Activated CD4-positive, alpha-beta T cell treated with anti-CD3 and anti-CD28 coated beads, Interleukin-2, amount 50 U/mL, for 1 hour (primary cell): ENCODE measurements at places on chromosomes 12 and 14.
A peak's percentile ranks its signal among the peaks of the same experiment; 100 is the strongest.

DNA sequence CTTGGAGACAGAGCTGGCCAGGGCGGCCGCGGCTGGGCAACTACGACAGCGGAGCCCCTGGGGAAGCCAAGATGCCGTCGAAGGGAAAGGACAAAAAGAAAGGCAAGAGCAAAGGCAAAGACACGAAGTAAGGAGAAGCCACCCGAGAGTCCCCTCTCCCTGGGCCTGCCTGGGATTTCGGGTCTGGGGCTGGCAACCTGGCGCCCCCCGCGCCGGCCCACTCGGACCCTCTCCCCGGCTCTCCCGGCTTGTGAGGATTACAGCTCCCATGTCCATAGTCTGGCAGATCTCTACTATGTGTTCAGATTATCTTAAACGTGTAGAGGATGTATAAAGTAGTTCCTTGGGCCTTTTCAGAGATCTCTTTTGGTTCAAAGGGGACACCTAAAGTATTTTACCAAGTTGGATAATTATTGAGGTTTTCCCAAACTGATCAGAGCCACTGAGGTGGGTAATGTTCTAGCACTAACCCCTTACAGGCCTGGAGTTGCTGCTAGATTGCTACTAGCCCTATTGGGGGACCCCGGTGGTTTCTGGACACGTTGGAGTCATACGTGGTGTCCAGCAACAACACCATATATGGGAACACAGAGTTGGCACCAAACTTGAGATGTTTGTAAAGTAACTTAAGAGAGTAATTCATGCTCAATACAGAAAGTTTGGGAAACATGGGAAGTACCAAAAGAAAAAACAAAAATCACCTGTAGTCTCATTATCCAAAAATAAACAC, 424 bp downstream of the BBOF1 start:
- DNase-seq: no peak

DNA sequence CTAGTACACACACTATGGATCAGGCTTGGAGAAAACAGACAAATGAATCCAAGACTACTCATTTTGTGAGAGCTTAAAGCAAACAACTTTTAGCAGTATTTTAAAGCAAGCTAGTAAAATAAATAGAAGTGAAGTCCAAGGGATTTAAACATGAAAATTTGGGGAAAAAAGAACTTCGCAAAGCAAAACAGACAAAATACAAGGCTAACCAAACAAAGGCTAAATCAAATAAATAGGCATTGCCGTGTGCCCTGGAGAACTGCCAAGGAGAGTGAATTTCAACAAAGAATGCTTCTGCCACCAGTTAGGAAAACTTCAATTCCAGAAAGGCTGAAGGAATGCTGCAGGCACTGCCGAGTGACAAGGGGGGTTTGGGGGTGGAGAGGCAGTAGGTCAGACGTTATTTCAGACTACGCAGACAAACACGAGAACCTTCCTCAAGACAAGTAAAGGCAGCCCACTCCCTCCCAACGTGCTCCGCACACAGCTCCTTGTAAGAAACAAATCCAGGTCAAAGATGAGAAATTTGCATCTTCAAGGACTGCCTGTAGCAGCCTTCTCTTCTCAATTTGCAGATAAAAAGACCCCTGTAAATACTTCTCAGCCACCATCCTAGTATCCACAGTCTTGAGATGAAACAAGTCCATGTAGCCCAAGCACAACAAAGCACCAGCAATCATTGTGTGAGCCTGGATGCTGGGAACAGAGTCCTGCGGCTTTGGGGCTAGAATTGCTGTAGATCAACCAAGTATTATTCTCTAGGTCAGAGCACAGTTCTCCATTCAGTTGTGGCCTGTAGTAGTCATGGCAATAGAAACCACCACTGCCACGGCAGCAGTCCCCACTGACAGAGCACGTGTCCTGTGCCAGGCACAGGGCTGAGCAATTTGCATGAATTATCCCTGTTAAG, 43.3 kb downstream of the EFCAB11 start:
- DNase-seq: no peak

DNA sequence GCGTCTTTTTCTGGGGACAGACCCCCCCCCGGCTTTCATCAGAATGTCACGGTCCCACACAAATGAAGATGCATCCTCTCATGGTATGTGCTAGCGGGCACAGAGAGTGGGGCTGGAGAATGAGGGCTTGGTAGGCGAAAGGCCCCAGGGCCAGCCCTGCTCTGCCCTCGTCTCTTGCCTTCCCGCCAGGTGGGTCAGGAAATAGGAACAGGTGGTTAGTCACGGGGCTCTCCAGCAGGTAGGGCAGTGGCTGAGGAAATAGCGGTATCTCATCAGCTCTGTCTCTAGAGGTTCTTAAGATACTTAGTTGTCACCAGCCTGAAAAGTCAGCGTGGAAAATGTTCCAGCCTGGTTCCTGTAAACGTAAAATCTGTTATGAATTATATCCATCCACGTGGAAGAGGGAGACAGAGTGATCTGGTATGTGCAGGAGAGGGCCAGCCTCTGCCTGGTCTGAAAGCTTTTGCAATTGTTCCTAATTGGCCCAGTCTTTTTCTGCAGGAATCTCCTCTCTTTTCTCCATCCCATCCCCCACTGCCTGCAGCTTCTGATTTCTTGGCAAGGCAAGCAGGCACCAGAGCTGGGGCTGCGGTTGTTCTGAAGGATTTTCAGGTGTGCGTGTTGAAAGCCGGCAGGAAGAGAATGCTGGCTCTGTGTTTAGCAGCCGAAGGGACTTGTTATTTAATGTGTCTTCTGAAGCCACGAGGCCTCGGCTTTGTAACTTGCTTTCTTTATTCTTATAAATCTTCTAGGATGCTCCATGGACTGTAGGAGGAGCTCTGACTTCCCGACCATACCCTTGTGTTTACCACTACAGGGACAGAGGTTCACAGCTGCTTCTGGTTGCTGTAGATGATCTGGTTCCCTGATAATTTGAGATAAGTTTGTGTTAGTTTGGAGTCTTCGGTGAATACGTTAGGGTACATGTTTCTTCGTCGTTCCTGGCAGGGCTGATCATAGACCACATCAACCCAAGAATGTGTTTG, 131.1 kb downstream of the CACNA1C start:
- no peak for DNase-seq

DNA sequence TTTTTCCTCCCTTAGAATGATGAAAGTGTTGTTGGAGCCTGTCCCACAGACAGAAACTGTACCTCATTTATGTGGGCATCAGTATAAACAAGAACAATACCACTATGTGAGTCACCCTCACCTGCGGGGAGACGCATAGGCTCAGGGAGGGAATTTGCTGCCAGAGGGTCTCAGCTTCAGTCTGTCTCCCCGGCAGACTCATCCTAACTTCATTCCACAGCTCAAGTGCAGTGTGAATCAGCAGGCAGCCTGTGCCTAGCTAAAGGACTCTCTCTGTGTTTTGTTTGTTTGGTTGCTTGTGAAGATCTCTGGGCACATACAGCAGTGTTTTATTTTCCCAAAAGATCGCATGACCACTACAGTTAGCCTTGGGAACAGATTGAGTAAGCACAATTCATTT, 98.9 kb downstream of the PRKCH start:
- DNase-seq: peak; percentile 49

GRCh38 chr12:1531654-1532374, 62.6 kb downstream of the FBXL14 start:
- no peak for DNase-seq

GRCh38 chr14:78029601-78030372, 140.4 kb upstream of the NRXN3 start:
- no peak for DNase-seq

- DNase-seq: peak; percentile 73
These were observed 21.4 kb upstream of the VSX2 start for GRCh38 chr14:74217672-74218448.

DNA sequence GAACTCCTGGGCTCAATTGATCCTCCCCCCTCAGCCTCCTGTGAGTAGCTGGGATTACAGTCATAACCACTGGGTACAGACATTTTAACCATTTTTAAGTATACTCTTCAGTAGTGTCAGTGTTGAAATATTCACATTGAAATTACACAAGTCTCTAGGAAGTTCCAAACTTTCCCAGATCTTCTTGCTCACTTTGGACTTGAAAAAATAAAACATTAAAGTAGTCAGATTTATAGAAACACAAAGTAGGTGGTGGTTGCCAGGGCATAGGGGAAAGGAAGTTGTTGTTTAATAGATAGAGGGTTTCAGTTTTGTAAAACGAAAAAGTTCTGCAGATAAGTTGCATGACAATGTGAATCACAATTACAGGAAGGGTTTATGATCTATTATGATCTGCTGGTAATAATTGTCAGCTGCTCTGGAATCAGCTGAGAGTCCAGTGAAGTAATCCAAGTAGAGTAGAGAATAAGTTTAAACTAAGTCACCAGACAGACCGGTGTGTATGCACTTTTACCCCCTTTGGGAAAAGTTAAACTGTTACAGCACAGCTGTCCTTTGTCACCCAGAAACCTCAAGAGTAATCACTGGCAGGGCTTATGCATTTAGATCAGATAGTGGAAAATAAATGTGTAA, 27.4 kb downstream of the PCNX1 start:
- no peak for DNase-seq

GRCh38 chr12:66188584-66189485, at the start of gene IRAK3:
IRAK3 (plus strand) TSS chr12:66189214; CDS start chr12:66189300, 86 bp downstream.
- DNase-seq: peak; percentile 13
